ENCODE measurements at places on chromosomes 5 and 9. TPM values are rescaled to one million over a fixed set of nuclear protein-coding genes. Genes with fewer than 3 reads are reported as not detected.

- no peaks in the 10 kb centered on the region for H3K36me3 ChIP-seq
- H3K4me1 ChIP-seq = no peaks in the 10 kb centered on the region
- no peaks in the 10 kb centered on the region for H3K27me3 ChIP-seq
- no peak for DNase-seq
Observed at GRCh38 chr5:104706600-104706999, 1144.0 kb upstream of the NUDT12 start.

GRCh38 chr5:65926893-65927292 lies 518 bp downstream of the ERBIN start:
- H3K4me1 ChIP-seq = peaks cover 34% of the 10 kb centered on the region
- H3K27ac ChIP-seq = peak overlapping the region; percentile 98
- peak overlapping the region; percentile 92 for H3K4me3 ChIP-seq

DNA sequence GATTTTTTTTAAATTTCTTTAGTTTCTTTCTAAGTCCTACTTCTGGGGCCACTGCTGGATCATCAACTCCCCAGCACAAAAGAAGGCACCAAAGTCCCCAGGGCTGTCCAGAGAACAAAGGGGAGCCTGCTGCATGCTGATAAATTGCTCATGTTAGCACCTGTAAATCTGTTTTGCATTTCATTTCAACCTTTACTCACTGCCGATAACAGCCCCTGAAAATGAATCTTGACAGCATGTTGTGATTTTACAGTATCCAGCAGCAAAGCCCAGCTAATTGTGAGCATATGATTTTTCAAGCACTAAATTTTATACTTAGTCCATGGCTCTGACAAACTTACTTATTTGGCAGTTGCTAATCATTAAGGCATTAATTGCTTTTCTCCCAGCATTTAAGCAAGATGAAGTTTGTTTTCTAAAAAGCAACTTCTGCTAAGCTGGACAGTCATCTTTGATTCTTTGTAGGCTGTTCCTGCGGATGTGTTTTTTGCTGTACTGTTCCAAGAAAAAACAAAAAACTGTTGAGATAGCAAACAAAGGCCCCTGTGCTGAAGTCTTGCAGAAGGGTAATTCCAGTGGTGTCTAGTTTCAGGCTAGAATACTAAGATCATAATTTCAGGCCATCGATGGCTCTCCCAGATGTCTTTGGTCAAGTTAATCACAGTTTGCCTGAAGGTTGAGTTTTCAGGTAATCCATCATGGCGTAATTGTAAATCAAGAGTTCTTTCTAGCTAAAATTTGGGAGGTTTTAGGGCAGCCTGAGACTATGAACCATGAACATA lies 73.1 kb upstream of the GAS1 start:
- H3K27me3 ChIP-seq = peaks cover 23% of the 10 kb centered on the region
- DNase-seq = no peak
- H3K4me1 ChIP-seq = no peaks in the 10 kb centered on the region
- H3K27ac ChIP-seq = no peak overlapping the region
- H3K4me3 ChIP-seq = no peak overlapping the region

The MARVELD2 gene
- 0.45 TPM for total RNA-seq

The TMEM174 gene
- total RNA-seq = not detected

DNA sequence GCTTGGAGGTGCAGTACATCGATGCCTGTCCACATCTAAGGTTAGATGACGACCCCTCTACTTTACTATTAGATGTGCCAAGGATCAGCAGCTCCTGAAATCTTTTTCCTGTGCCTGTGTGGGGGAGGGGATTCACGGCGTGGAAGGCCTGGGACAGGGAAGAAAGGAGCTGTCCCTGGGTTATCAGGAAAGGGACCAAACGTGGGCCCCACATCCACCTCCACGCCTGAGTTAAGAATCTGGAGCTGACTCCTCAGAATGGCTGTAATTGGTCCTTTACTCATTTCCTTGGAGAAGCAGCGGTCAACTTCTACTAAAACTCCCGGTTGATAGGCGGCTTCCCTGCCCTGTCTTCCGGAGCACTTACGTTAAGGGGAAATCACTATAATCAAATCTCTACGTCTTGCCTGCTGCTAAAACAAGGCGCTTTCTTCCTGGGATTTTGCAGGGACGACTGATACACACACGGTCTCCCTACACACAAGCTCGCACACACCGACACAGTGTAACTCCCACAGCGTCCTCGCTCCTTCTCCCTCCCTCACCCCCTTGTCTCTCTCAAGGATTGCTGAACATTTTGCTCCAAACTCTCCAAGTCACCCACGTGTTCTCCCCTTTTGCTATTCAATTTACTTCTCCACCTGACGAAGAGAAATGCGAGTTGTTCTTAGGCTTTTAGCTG lies 1.4 kb downstream of the PDE4D start:
- peaks cover 6% of the 10 kb centered on the region for H3K4me1 ChIP-seq
- DNase-seq = no peak
- no peak overlapping the region for H3K27ac ChIP-seq

- peaks cover 14% of the 10 kb centered on the region for H3K4me1 ChIP-seq
- H3K27me3 ChIP-seq = peaks cover 47% of the 10 kb centered on the region
- no peaks in the 10 kb centered on the region for H3K36me3 ChIP-seq
- DNase-seq = no peak
Observed at GRCh38 chr9:137048655-137049543, 2.9 kb upstream of the NPDC1 start.

DNA sequence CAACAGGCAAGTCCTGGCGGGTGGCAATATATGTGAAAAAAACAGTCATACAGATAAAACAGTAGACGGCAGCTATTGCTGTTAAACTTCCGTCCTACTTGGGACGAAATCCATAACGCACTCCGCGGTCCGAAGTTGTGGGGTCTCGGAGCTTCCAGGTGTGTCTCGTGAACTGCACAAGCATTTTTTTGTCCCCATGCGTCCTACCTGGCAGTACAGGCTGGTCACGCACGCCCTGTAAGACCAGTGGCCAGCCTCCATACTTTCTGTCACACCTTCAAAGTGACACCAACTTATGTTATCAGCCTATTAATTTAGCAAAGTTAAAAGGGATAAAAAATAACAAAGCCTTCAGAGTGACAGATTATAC lies 51.3 kb downstream of the TGFBI start:
- peaks cover 23% of the 10 kb centered on the region for H3K27me3 ChIP-seq
- no peak for DNase-seq

DNA sequence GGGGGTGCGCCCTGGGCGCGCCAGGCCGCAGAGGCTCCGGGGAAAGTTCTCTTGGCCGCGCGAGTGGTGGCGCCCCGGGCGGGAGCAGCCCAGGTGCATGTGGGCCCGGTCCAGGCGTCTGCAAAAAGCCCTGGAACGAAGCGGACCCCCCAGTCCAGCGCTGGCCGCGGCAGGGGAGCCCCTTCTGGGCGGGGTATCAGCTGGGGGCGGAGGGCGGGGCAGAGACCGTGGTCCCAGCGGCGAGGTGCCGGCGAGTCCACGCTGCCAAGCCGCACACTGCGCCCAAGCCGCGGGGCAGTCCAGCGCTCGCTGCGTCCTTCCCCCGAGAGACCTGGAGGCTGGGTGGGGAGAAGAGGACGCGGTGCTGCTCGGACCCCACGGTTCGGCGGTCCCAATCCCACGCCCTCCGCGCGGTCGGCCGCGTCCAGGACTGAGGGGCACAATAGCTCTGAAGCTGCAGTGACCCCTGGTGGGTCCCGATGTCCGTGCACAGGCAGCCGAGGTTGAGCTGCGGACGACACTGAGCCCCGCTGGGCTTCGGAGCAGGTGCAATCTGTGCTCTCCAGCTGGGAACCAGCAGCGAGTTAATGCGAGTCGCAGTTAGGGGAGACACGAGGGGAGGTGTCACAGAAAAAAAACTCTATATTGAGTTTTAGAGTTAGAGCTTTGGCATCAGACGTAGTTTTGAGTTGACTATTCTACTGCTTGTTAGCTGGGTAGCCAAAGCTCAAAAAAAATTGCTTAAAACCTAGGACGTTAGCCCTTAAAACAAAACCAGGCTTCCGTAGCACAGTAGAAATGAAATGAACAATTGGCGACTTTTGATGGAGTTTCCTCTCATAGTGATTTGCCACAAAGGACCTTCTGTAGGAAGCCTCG lies 1.1 kb upstream of the EPB41L4A start:
- peaks cover 10% of the 10 kb centered on the region for H3K4me1 ChIP-seq
- peaks cover 45% of the 10 kb centered on the region for H3K27me3 ChIP-seq
- no peaks in the 10 kb centered on the region for H3K36me3 ChIP-seq
- DNase-seq = peak; percentile 60

The SLCO6A1 gene
- total RNA-seq = not detected

The CMYA5 gene
- total RNA-seq = 0.07 TPM

- H3K4me3 ChIP-seq = no peak overlapping the region
- no peak for DNase-seq
- H3K27ac ChIP-seq = no peak overlapping the region
Observed at GRCh38 chr5:159273923-159274322, 10.8 kb downstream of the UBLCP1 start.

DNA sequence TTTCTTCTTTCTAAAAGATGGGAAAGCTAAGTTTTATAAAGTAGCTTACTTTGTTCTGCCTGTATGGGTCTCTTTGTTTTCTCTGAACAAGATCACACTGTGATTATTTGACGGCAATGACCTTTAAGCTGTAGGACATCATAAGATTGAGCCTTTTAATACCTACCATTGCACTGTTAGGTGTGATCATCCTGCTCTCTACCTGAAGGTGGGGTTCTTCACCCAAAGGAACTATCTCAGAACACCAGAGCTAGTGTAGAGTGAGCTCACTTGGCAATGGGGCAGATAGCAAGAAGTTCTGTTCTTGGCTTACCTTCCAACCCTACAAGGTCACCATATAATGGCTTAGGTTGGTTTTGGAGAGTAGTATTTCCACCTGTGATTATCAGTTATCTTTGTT lies 200.2 kb downstream of the SPATA31D1 start:
- no peaks in the 10 kb centered on the region for H3K36me3 ChIP-seq
- no peak overlapping the region for H3K27ac ChIP-seq
- DNase-seq = no peak
- H3K4me1 ChIP-seq = no peaks in the 10 kb centered on the region
- no peaks in the 10 kb centered on the region for H3K27me3 ChIP-seq

DNA sequence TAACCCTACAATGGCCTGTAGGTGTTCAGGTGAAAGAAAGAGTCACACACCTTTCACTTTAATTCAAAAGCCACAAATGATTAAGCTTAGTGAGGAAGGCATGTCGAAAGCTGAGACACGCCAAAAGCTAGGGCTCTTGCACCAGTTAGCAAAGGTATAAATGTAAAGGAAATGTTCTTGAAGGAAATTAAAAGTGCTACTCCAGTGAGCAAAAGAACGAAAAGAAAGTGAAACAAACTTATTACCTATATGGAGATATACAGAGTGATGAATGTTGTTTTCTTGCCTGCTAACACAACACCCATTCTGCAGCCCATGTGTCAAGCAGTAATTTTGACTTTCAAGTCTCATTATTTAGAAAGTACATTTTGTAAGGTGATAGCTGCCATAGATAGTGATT lies 254.2 kb upstream of the SLC24A2 start:
- H3K4me3 ChIP-seq = peak overlapping the region; percentile 32
- no peaks in the 10 kb centered on the region for H3K36me3 ChIP-seq
- H3K4me1 ChIP-seq = peaks cover 20% of the 10 kb centered on the region
- no peak overlapping the region for H3K27ac ChIP-seq

DNA sequence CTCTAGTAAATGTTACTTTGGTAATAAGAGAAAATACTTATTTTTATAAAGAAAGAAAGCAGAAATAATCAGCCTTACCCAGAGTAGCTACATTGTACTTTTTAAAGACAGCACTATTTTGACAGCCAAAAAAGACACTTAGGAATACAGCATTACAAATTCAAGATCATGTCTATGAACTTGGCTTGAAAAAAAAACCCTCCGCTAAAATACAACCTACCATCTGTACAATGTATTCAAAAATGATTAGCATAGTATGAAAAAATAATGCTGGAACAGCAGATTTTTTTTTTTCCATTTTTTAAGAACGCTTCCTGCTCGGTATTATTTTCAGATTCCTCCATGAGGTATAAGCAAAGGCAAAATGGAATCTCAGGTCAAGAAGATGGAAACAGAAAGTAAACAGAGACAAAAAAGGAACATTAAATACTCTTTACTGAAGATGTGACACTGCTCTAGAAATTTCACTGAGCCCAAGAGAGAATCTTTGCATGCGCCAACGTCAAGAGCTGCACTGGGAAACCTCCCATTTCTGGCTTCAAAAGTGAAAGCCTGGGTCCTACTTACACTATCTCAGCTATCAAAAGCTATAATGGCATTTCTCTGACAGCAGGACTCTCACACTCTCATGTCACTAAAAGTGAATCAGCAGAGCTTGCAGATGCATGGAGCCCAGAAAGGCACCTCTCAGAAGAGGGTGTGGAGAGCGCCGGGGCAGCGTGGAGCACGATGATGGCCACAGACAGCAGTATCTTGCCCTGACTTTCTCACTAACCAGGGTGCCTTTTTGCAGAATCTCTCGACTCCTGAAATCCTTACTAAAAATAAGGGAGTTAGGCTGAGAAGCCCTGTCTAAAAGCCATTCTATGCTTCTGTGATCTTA lies 167.4 kb downstream of the ELAVL2 start:
- H3K36me3 ChIP-seq = no peaks in the 10 kb centered on the region
- no peak overlapping the region for H3K27ac ChIP-seq
- no peaks in the 10 kb centered on the region for H3K27me3 ChIP-seq
- H3K4me3 ChIP-seq = no peak overlapping the region
- no peaks in the 10 kb centered on the region for H3K4me1 ChIP-seq

The CYLC2 gene
- not detected for total RNA-seq

The CCNI2 gene
- total RNA-seq = 1.4 TPM

DNA sequence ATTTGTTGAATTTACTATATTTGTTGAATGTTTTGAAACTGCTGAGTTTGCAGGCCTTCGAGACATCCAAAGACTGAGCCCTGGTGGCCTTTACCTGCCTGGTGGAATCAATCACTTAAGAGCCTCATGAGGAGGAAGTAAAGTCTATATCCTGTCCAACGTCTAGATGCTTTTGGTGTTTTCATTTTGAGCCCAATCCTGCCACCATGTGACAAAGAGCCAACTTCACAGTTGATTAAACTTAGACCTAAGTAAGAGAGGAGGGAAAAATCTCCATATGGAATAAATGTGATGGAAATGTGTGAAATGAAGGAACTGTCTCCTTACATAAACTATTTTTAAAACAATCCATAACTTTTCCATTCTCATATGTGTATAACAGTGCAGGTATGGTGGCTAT lies 220.1 kb downstream of the PRR16 start:
- H3K36me3 ChIP-seq = no peaks in the 10 kb centered on the region
- no peak for DNase-seq
- H3K27ac ChIP-seq = no peak overlapping the region
- no peaks in the 10 kb centered on the region for H3K4me1 ChIP-seq
- no peaks in the 10 kb centered on the region for H3K27me3 ChIP-seq
- H3K4me3 ChIP-seq = no peak overlapping the region

All from activated naive CD4-positive, alpha-beta T cell treated with anti-CD3 and anti-CD28 coated beads for 36 hours (primary cell).